ENCODE measurements at places on chromosomes 7 and 10. TPM values are rescaled to one million over a fixed set of nuclear protein-coding genes. Genes with fewer than 3 reads are reported as not detected.

Gene AQP1
- 0.91 TPM for total RNA-seq

Gene CREB5
- total RNA-seq, result 0.81 TPM

Gene FOXI2
- total RNA-seq, result not detected

Gene GRIFIN
- not detected for total RNA-seq

Gene PCLO
- 0.10 TPM for total RNA-seq

Gene NRAP
- total RNA-seq, result not detected

Gene BZW2
- total RNA-seq, result 116 TPM

Gene PTF1A
- not detected for total RNA-seq

Gene GPR15LG
- total RNA-seq, result not detected

Gene HYAL4
- not detected for total RNA-seq

Gene SPDYE2B
- not detected for total RNA-seq

Gene LRIT1
- total RNA-seq, result not detected

Gene ZNF438
- 1.2 TPM for total RNA-seq

Gene UFSP1
- 4.6 TPM for total RNA-seq

Gene KCND2
- not detected for total RNA-seq

Gene FAM241B
- total RNA-seq, result 15.3 TPM

Gene C7orf33
- total RNA-seq, result not detected

Gene TMEM140
- 4.2 TPM for total RNA-seq

Gene OR13A1
- total RNA-seq, result not detected

Gene MACC1
- total RNA-seq, result 0.19 TPM

Gene ADCY1
- total RNA-seq, result 0.05 TPM

Gene TMEM229A
- total RNA-seq, result not detected

Gene TMEM225B
- total RNA-seq, result 0.38 TPM

Gene OR2A1
- not detected for total RNA-seq

Gene SFTPA2
- 2.9 TPM for total RNA-seq

Gene KIF11
- total RNA-seq, result 6.3 TPM

Gene WNT2
- not detected for total RNA-seq

Gene SHTN1
- 0.35 TPM for total RNA-seq

Gene FXYD4
- not detected for total RNA-seq

Gene USP6NL
- 4.7 TPM for total RNA-seq

Gene ARHGEF5
- 8.4 TPM for total RNA-seq

Gene BAIAP2L1
- 0.34 TPM for total RNA-seq

Gene OR2A12
- total RNA-seq, result not detected

Gene ARHGAP22
- 0.08 TPM for total RNA-seq

Gene VAX1
- total RNA-seq, result not detected

Gene IDI2
- not detected for total RNA-seq
